Stimulated activated CD8-positive, alpha-beta memory T cell treated with anti-CD3 and anti-CD28 coated beads, Interleukin-12 subunit alpha, Interleukin-12 subunit beta, amount 100 ng/mL, for 1 hour (primary cell): ENCODE measurements at places on chromosomes 1 and 21.

DNA sequence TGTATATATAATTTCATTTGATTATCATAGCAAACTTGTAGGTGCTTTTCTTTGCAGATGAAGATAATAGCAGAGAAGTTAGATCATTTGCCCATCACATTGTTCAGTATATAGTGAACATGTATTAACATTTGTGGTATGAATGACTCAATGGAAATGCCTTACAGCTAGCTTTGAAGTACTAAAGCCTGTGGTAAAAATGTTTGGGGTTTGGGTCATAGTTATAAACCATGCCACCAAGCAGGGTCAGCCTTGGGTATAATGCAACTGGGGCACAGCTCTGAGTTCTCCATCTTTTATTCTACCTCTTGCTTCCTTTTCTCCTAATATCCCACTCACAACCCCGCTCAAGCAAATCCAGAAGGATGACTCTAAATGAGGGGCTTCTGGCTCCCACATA lies 141.6 kb downstream of the KCNT2 start:
- no peak for DNase-seq

DNA sequence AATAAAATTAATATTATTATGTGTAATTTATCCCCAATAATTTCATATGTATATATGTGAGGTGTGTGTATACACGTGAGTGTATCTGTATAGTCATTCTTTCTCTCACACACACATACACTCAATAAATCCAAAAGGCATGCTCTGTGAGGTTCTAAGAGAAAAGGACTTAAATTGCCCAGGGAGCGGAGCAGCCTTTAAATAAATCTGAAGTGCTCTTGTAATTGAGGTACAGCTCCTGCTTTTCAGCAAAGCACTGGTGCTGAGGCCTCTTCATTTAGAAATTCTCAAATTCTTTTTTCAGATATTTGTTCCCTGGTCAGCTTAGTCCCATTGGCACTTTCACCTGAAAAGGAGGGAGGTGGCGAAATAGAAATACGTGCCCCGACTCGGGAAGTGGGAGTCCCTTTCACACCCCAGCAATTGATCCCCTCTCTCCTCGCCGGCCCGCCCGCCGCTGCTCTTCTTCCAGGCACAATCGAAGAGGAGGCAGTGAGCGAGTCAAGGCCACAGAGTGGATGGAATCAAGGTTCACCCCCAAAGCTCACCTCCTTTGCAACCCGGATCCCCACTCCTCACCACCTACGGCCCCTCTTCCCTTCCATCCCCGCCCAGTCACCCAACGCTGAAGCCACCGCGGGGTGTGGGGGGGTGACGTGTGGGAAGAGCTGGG lies 944 bp downstream of the PLPPR5 start:
- DNase-seq: no peak

GRCh38 chr1:57599236-57599994 lies 175.6 kb upstream of the DAB1 start:
- no peak for DNase-seq

GRCh38 chr1:18557621-18558465 lies 72.8 kb upstream of the PAX7 start:
- no peak for DNase-seq

DNA sequence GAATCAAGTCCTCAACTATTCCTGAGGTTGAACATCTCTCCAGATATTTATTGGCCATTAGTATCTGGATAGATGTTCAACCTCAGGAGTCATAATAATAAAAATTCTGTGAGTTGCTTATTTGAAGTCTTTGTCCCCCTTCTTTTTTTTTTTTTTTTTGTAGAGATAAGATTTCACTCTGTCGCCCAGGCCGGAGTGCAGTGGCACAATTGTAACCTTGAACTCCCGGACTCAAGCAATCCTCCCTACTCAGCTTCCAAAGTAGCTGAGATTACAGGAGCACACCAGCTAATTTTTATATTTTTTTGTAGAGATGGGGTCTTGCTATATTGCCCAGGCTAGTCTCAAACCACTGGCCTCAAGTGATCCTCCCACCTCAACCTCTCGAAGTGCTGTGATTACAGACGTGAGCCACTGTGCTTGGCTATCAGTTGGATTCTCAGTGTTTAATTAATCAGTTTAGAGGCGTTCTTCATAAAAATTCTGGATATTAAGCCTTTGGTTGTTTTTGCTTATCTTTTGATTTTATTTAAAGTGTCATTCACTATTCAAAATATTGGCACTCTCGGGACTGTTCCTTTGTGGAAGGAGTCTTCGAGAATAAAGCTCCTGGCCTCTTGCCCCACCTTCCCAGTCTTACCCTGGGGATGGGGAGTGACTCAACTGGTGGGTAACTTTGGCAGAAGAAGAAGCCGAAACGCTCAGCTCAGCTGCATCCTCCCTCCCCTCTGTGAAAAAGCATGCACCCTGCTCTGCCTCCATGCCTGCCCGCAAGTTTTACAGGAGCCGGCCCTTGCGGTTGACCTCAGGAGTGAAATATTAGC lies 11.2 kb upstream of the HYI start:
- DNase-seq: no peak

GRCh38 chr1:199009447-199009846 lies 370.6 kb downstream of the PTPRC start:
- no peak for DNase-seq
